ENCODE measurements at places on chromosomes 2 and 18. TPM values are rescaled to one million over a fixed set of nuclear protein-coding genes. Genes with fewer than 3 reads are reported as not detected.

The CRYGC gene
- 1.3 TPM for total RNA-seq

The KLHL41 gene
- 13.4 TPM for total RNA-seq

The FAM237A gene
- not detected for total RNA-seq

The CTAGE1 gene
- total RNA-seq: 0.80 TPM

The SCYGR5 gene
- total RNA-seq: not detected

The CNDP2 gene
- 294 TPM for total RNA-seq

The TRAPPC12 gene
- total RNA-seq: 128 TPM

The IL1RN gene
- total RNA-seq: 4.4 TPM

The GBX2 gene
- 0.23 TPM for total RNA-seq

The PSTPIP2 gene
- 7.0 TPM for total RNA-seq

The DCC gene
- 3.7 TPM for total RNA-seq

The POTEE gene
- 55.7 TPM for total RNA-seq

The SOX11 gene
- not detected for total RNA-seq

The SERPINB4 gene
- 1.1 TPM for total RNA-seq

The KCNE4 gene
- total RNA-seq: 4.1 TPM

The TACR1 gene
- total RNA-seq: 4.2 TPM

The INHBB gene
- total RNA-seq: 83.7 TPM

The CNTNAP5 gene
- 0.11 TPM for total RNA-seq

The UGT1A6 gene
- total RNA-seq: 0.85 TPM

The METTL21A gene
- total RNA-seq: 15.5 TPM

The TMEM198 gene
- total RNA-seq: 5.7 TPM

The CFAP65 gene
- total RNA-seq: not detected

The CCDC85A gene
- 1.5 TPM for total RNA-seq

All from prostate gland (tissue), 2 donors.